ENCODE measurements at places on chromosomes 6 and 20.

- no peak for DNase-seq
These were observed 5.0 kb downstream of the HLA-A start for GRCh38 chr6:29947077-29947980.

GRCh38 chr20:61954276-61955021 is 111.2 kb downstream of the TAF4 start:
- DNase-seq, result no peak

- no peak for DNase-seq
These were observed 29.9 kb upstream of the DDR1 start for GRCh38 chr6:30854285-30855040.

DNA sequence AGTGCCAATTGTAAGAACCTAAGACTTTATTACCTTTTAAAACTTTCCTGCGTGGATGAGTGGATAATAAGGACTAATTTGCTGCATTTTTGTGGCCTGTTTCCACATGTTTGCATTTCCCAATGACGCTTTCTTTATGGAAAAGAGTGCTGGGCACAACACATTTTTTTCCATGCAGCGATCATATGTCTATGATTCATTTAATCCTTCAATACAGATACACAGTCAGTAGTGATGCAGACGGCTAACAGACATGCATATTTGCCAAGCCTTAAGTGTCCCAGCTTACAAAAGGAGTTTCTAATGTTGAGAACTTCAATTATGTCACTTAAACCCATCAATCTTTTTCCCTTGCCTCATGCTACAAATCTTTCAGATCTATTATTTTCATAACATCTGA is 239.8 kb upstream of the PREP start:
- no peak for DNase-seq

- peak; percentile 96 for DNase-seq
These were observed 20.9 kb downstream of the DEF6 start for GRCh38 chr6:35318196-35319171.

GRCh38 chr6:31814677-31815024 is 432 bp downstream of the HSPA1L start:
- DNase-seq, result peak; percentile 95

- no peak for DNase-seq
These were observed 109.1 kb upstream of the GGTLC1 start for GRCh38 chr20:24097506-24098245.

- DNase-seq, result no peak
These were observed 63.4 kb downstream of the AHI1 start for GRCh38 chr6:135434095-135434494.

- DNase-seq, result no peak
These were observed 21.5 kb downstream of the TRMT11 start for GRCh38 chr6:126007800-126008199.

DNA sequence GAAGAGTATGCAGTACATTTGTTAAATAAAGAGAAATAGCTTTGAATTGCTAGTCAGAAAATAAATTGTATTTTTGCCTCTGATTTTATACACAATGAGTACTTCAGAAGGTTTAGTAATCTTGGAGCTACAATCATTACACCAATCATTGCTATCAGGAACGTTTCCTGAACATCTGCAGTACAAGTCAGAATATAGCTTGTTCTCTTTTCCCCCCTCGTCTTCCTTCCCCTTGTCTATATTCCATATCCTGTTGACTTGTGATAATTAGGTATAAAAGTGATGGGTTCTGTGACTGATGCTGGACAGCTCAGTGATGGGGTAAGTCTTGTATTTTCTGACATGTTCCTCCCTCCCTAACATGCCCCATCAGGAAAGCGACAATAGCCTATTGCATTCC is 94.0 kb downstream of the AHI1 start:
- no peak for DNase-seq

GRCh38 chr6:81966968-81967367 is 214.5 kb upstream of the TENT5A start:
- no peak for DNase-seq

DNA sequence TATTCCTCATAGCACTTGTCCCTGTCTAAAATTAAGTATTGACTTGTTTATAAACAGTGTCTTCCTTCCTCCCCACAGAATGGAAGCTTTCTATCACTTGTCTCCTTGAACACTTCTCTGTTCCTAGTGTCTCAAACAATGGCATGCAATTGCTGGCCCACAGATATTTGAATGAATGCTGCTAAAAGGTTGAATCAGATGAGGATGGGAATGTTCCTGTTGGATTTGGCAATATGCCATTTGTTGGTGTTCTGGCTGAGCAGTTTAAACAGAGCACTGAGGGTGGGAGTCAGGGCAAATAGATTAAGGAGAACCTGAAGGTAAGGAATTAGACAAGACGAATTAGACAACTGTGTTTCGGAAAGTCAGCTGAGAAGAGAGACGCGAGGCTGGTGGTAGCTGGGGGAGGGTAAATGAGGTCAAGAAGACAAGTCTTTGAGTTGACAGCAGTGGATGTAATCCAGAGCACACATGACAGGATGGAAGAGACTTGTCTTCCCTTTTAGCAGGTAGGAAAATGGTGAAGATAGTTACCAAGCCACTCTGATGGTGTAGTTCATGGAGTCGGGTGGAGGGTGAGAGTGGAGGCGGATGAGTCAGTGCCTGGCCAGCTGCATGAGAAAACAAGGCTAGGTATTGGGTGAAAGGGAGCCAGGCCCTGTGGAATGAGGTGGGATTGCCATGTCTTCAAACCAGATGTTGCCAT is 58.3 kb upstream of the GNRH2 start:
- peak; percentile 47 for DNase-seq

- peak; percentile 62 for DNase-seq
These were observed 30.6 kb downstream of the RBM24 start for GRCh38 chr6:17311595-17312311.

GRCh38 chr6:76422511-76423213 is 350.2 kb upstream of the IMPG1 start:
- no peak for DNase-seq

- no peak for DNase-seq
These were observed 97.0 kb downstream of the TSHZ2 start for GRCh38 chr20:53069132-53069531.

GRCh38 chr20:57811374-57812020 is 101.7 kb upstream of the PMEPA1 start:
- peak; percentile 60 for DNase-seq

DNA sequence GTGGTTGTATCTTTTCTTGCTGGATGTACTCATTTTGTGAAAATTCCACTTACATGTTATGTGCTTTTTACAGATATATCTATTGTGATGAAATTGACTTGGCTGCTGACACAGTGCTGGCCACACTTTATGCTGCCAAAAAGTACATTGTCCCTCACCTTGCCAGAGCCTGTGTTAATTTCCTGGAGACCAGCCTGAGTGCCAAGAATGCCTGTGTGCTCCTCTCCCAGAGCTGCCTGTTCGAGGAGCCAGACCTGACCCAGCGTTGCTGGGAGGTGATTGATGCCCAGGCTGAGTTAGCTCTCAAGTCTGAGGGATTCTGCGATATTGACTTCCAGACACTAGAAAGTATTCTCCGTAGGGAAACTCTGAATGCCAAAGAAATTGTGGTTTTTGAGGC is 4.9 kb downstream of the BTBD3 start:
- no peak for DNase-seq

DNA sequence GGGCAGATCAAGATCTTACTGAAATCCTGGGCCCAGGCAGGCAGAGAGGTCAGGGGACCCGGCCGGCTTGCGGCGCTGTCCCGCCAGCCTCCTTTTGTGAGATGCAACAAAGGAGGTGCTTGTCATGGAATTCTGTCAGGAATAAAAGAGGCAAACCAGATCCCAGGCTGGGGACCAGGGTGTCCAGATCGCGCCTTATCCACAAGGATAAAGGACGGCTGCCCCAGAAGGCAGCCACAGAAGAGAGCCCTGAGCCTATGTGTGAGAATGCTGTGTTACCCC is 42.6 kb upstream of the CDH22 start:
- peak; percentile 79 for DNase-seq

DNA sequence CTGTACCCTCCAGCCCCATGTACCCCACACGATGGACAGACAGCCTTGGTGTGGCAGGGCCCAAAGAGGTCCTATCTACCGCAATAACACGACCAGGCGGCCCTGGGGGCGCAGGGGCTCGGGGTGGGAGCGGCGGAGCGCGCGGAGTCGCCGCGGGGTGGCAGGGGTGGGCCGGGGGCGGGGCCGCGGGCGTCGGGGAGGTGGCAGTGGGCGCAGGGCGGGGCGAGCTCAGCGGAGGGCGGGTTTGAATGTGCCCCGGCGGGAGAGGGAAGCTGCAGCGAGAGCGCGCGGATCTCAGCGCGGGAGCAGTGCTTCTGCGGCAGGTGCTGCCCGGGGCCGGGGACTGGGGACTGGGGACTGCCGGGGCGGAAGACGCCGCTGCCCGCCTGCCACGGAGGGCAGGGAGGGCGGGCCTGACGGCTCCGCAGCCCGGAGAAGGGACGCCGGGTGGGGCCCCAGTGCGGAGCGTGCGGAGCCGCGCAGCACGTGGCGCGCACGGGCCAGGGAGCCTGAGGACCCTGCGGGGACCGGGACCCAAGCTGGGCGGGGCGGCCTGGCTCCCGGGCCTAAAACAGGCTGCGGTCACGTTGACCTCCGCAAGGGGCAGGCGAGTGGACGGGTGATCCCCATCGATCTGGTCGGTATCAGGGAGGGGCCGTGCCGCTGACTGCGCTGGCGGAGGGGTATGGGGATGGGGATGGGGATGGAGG is at the start of gene SLC29A1:
SLC29A1 (plus strand) TSS at position 277 of the 710 bp plus-strand sequence. CDS start 3,719 bp downstream, outside the sequence.
- peak; percentile 75 for DNase-seq

DNA sequence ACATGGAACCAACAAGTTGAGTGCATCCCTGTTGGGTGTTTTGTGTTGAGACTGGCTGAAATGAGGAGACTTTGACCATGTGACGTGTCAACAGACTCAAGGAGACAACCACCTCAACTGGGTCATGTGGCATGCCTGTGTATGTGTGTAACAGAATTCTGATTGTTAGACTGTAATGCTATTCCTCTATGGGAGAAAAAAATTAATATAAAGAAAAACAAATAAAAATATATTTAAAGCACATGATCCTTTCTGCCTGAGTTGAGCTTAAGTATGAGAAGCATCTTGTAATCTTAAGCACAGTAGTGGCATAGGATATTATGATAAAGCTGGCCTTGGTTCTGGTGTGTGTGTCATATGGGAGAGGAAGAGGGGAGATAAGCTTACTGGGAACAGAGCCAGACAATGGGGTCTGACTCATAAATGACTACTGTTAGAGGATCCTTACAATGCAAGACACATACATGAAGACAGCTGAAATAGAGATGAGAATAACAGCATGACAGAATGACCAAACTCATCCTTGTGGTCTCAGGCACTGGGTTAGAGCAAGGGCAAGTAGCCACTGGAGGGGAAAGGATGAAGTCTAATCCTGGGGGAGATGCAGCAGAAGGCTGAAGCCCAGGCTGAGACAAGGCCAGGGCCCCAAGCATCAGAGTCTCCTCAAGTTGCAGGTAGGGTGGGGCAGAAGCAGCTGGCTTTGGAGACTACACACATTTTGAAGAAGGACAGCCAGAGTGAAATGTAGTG is 9.2 kb downstream of the TP53INP2 start:
- no peak for DNase-seq

GRCh38 chr6:162873537-162873936 is 145.8 kb downstream of the PACRG start:
- DNase-seq, result no peak

- DNase-seq, result no peak
These were observed 79.8 kb downstream of the DOK5 start for GRCh38 chr20:54555150-54555549.

DNA sequence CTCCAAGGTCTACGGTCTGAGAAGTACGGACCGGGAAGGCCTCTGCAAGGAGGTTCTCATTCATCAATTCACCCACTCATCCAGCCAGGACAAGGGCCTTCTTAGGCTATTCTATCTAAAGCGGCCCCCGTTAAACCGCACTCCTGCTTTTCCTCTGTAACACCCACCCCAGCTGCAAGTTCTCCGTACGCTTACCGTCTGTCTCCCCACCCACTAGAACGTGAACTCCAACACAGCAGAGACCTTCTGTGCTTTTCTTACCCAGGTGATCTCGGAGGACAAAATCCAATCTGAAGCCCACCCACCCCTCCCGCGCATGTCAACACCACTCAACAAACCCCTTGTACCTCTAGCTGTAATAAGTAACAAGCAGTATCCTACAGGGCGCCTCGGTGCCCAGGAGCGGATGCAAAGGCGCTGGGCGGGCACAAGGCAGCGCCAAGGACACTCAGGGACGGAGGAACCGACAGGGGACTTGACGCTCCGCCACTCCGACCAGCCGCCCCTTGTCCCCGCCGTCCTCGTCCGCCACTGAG is 351 bp downstream of the AURKA start:
- no peak for DNase-seq

DNA sequence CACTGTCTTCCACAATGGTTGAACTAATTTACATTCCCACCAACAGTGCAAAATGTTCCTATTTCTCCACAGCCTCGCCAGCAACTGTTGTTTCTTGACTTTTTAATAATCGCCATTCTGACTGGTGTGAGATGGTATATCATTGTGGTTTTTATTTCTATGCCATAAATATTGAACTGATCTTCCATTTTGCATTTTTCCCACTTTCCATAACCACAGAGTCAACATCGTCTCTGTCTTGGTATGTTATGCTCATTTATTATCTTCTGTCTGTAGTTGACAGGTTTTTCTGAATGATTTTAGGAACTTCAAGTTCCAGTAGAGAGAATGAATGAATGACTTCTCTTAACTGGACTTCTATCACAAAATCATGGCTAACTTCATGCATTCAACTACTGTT is 259.8 kb downstream of the UST start:
- DNase-seq, result no peak

DNA sequence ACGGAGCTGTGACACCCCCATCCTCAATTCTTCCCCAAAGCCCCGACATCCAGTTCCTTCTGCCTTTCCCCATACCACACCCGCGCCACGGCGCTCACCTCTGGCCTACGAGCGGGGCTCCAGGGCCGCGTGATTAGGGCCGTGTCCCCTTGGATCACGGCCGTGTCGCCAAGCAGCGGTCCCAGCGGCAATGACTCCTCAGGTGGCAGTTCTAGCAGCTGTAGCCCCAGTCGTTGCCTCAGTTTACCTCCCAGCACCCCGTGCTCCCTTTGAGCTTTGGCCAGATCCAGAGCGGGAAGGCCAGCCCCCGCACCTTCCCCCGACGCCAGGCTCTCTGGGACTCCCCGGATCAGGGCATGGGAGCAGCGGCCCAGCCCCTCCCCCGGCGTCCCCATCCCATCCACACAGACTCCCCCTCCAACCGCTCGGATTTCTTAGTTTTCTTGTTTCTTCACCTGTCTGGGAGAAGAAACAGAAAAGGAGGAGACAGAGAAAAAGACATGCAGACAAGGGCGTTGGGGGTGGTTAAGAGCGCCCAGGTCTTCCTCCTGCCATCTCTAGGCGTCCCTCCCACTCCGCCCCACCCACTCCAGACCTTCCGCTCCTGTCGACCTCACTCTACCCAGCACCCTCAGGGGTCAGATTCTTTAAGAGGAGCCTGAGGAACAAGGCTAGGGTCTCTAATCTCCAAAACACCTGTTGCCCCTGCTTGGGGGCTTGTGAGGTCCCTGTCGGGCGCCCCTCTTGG is at the start of gene DDAH2:
DDAH2 (minus strand) TSS at position 533 of the 748 bp plus-strand sequence; CDS start at position 395, 138 bp downstream.
- DNase-seq, result no peak

GRCh38 chr20:57298457-57298856 is 31.1 kb upstream of the SPO11 start:
- DNase-seq, result no peak

DNA sequence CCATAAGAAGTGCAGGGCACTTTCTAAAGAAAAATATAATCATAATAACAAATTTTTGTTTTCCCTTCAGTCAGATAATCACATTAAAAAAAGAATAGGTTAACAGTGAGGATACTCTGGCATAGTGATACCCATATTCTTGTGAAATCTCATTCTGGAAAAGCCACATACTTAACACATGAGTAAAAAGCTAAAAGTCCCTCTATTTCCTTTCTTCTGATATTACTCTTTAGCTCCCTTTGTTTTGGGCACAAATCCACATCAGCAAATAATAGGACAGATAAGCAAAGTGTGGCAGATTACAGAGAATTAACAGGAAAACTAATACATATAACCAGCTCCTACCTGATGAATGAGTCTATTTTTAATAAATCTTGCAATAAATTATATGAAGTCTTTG is 15.8 kb downstream of the SHPRH start:
- DNase-seq, result no peak
